ENCODE measurements at places on chromosomes 5 and 9.

DNA sequence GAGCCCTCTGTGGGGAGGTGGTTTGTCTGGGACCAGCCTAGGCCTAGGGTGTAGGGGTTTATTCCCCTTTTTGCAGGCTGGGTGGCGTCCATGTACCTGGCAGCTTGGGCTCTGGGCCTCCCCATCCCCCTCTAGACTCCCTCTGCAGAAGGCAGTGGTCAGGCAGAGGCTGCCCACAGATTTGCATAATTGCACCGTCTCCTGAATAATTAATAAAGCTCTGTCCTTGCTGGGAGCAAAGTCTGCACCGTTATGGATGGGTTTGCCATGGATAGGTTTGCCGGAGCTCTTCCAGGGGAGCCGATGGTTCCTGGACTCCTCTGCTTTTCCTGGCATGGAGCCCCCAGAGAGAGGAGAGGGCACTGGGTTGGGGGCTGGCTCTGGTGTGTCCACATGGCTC, 60.4 kb downstream of the DAB2IP start:
- no peak for DNase-seq

GRCh38 chr9:90966480-90967144, 165.0 kb downstream of the SYK start:
- no peak for DNase-seq

- no peak for DNase-seq
Observed at GRCh38 chr9:72309364-72310133, 55.5 kb downstream of the ZFAND5 start.

- no peak for DNase-seq
Observed at GRCh38 chr9:120737416-120738165, 23.3 kb upstream of the MEGF9 start.
